ENCODE measurements at places on chromosomes 16 and 17. TPM values are rescaled to one million over a fixed set of nuclear protein-coding genes. Genes with fewer than 3 reads are reported as not detected.
A peak's percentile ranks its signal among the peaks of the same experiment; 100 is the strongest.

- no peak for DNase-seq
Observed at GRCh38 chr16:54846766-54847165, 83.9 kb upstream of the IRX5 start.

DNA sequence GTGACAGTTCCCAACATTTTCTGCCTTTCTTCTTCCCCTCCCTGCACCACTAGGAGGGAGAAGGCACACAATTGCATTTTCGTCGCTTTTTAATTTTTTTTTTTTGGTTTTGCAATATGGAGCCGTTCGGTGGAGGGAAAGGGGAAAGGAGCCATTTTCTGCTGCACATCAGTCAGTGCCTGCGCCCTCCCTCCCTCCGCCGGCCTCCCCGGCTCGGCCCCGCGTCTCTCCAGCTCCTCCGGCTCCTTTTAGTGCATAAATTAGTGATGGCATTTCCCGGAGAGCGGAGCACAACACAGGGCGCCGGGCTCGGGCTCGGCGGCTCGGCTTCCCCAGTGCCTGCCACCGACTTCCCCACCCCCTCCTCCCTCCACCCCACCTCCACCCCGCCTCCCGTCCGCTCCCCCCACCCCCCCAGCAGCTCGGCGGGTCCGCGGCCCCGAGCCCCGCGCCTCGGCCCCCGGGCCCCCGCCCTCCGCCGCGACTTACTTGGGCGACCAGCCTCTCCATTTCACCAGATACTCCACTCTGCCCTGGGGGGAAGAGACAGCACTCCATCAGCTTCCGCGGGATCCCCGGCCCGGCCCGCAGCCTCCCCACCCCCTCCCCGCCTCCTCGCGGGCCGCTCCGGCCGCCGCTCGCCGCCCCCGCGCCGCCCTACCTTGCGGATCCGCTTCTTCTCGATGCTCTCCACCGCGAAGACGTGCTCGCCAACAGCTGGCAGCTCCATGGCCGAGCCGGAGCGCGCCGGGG is 542 bp downstream of the CBX4 start:
- DNase-seq: no peak

Gene C16orf92
- total RNA-seq: not detected

Gene KRTAP9-4
- total RNA-seq: not detected

Gene MBTD1
- total RNA-seq: 7.0 TPM

GRCh38 chr17:19812407-19812806 is 55.3 kb downstream of the ULK2 start:
- no peak for DNase-seq

DNA sequence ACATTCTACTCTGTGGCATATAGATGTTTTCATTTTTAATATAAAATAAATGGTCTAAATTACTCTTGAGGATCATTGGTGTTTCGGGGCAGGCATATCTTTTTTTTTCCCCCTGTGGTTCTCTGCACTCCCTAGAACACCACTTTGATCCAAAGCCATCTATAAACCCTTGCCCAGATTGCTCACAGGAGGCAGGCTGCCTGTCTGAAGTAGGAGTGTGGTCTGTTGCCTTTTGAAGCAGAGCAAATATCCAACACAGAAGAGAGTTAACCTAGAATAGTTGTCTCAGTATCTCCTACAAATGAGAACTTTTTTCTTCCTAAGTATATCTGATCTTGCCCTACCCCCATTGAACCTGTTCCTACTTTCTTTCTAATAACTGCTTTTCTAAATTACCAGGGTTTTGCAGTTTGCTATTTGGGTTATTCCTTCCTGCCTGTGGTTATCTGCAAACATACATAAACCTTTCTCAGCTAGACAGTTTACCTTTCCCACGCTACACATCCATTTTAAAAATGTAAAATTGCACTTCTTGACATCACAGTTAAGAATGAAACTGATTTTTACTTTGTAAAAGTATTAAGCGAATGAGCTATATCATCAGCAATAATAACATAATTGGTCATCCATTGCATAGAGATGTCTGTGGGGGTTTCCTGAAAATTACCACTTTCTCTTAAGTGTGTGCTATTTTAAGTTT is 4.7 kb upstream of the CMTM1 start:
- DNase-seq: no peak

Gene MPP3
- total RNA-seq: 0.94 TPM

DNA sequence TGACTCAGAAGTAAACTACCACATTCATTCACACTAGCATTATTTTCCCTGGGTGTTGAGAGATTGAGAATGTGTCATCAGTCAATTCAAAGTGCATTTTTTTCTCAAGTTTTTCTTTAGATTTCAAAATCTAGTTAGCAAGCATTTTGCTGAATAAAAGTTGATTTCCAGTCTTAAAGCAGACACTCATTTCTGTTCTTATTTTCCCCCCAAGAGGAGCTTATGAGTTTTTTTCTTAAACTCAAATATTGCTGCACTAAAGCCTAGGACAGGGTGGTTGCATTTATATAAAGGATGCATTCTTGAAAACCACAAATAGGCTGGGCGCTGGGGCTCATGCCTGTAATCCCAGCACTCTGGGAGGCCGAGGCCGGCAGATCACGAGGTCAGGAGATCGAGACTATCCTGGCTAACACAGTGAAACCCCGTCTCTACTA is 15.3 kb downstream of the CDH3 start:
- DNase-seq: no peak

DNA sequence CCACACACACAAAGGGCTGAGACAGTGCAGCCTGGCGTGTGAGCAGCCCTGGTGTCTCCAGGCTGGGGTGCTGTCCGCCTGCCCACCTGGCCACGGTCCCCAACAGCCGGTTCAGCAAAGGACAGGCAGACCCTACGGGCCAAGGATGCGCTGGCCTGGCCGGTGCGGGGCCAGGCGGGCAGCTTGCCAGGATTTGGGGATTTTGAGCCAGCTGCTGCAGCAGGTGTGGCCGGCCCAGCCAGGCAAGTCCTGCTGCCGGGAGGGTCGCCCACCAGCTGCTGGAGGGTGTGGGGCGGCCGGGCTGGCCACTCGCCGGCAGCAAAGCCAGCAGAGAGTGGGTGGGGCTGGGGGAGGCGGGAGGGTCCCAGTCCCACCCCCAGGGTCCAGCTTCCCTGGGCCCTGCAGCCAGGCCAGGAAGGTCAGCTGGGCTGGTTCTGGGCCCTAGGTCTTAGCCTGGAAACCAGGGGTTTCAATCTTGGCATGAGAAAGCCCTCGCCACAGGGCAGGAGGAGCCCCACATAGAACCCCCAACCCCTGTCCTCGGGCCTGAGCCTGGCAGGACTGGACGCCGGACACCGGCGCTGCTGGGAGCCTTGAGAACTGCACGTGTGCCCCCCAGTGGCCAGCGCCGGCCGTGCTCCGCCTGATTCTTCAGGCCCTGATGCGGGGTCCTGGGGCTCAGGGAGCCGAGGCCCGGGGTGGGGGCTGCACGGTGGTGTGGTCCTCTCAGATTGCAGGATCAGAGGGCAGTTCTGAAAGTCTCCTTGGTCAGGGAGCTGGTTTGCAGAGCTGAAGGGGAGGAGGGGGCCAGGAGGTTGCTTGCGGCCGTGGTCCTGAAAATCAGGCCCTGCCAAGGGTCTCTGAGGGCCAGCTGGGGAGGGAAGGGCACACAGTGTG is 17.6 kb upstream of the SSTR5 start:
- DNase-seq: peak; percentile 38

GRCh38 chr16:22816475-22816874 is 2.5 kb downstream of the HS3ST2 start:
- no peak for DNase-seq

Gene GLTPD2
- total RNA-seq: not detected

GRCh38 chr17:75488693-75489510 is 26.4 kb downstream of the CASKIN2 start:
- DNase-seq: no peak

GRCh38 chr17:82129095-82129494 is 31.1 kb upstream of the FASN start:
- DNase-seq: no peak

DNA sequence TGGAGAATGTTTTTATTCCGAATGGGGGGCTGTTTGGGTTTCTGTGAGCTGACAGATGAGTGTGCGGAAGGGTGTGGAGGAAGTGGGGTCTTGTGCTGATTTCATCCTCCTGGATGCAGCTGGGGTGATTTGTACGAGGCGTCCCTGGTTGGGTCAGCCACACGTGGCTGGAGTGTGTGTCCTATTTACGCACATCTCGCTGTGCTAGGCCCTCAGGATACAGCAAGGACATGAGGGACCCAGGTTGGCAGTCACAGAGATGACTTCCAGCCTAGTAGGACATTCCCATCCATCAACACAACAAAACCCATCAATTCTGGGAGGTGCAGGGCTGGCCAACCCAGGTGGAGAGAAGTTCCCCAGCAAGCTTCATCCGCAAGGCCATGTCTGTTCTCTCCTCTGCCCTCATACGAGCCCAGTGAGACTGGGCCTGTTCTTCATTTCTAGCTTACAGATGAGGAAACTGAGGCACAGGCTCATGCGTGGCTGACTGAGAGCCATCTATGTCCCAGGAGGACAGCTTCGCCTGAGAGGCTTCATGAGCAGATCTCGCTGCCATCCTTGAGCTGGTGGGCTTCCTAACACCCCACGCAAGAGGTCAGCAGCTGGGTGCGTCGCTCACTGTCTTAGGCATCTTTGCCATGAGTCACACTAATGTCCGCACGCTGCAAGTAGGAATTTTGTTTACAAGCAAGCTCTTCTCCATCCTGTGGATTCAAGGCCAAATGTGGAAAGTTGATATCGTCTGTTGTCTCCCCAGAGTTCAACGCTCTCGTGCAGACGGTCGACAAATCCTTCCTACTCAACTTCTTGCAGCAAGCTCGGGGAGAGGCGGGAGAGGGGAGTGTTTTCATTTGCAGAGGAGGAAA is 24.4 kb downstream of the IRF8 start:
- DNase-seq: no peak

GRCh38 chr16:47613251-47613650 is 152.1 kb downstream of the PHKB start:
- DNase-seq: no peak

GRCh38 chr16:28602529-28602928 is 5.7 kb upstream of the SULT1A2 start:
- no peak for DNase-seq

- DNase-seq: no peak
Observed at GRCh38 chr17:77422104-77422747, 281.5 kb downstream of the SEC14L1 start.

Gene KIFC3
- total RNA-seq: 4.1 TPM

Gene XPO6
- total RNA-seq: 291 TPM

DNA sequence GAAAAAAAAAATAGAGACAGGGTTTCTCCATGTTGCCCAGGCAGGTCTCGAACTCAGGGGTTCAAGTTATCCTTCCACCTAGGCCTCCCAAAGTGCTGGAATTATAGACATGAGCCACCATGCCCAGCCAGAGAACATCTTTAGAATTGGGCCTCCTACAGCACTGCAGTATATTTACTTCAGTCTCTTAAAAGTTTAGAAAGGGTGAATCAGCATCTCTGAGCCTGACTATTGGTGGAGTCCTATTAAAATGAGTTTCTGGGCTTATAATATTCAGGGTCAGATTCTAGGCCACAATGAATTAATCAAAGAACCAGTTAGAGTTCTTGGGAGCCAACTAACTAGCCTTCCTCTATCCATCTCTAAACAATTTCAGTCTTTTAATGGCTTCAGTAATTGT is 22.8 kb downstream of the TADA2A start:
- DNase-seq: no peak

Gene KREMEN2
- not detected for total RNA-seq

DNA sequence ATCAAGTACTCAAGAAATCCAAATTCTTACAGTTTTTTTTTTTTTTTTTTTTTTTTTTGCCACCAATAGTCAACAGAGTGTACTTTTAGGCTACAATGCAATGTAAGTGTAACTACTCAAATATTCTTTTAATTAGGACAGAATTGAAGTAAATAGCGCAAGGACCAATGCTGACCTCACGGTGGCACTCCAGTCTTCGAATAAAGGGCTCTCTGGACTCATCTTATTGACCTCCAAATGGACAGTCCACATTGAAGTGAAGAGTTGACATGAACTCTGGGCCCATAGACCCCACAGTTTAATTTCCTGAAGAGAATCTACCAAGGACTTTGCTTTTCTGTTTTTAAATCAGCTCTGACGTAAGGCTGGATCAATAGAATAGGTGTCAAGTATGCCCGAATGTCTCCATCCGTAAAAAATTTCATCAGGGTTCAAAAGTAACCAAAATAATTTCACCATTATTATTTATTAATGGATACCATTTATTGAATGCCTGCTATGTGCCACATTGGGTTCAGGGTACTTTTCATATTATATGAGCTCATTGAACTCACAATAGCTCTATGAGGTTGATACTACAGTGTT is 7.3 kb upstream of the DDX52 start:
- DNase-seq: no peak

Gene MRPL45
- 55.9 TPM for total RNA-seq

DNA sequence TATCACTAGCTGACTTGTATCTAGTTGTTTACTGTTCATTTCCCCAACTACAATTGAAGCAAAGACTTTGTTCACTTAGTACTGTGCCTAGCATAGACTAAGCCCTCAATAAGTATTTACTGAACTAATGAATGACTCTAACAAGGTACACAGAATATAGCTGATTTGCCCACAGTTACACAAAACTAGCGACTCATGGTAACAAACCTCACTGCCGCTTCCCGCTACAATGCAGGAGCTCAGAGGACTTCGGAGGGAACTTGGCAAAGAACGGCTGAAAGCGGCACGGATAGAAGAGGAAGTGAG is 524 bp downstream of the EFTUD2 start:
- DNase-seq: no peak

Gene RUNDC3A
- total RNA-seq: 0.18 TPM

GRCh38 chr16:72944757-72945485 is 103.0 kb downstream of the ZFHX3 start:
- no peak for DNase-seq

Measured in activated T-cell treated with anti-CD3 and anti-CD28 coated beads, Interleukin-2, amount 50 U/mL, for 4 hours (primary cell).